ENCODE measurements at places on chromosomes 11 and 22. TPM values are rescaled to one million over a fixed set of nuclear protein-coding genes. Genes with fewer than 3 reads are reported as not detected.

The NCAM1 gene
- not detected for total RNA-seq

The NXPE4 gene
- total RNA-seq = not detected

The TSPAN4 gene
- total RNA-seq = 182 TPM

The CCDC87 gene
- total RNA-seq = 0.37 TPM

The OR52I2 gene
- total RNA-seq = not detected

The TEX54 gene
- not detected for total RNA-seq

The ZBTB16 gene
- total RNA-seq = not detected

The ANO1 gene
- total RNA-seq = not detected

The HORMAD2 gene
- total RNA-seq = 9.0 TPM

The OR2AT4 gene
- total RNA-seq = not detected

The CFL1 gene
- total RNA-seq = 1,273 TPM

The POU2AF3 gene
- not detected for total RNA-seq

The VPS37C gene
- 16.6 TPM for total RNA-seq

The PHLDB1 gene
- 32.6 TPM for total RNA-seq

The MPPED2 gene
- total RNA-seq = not detected

The PDGFB gene
- total RNA-seq = 17.1 TPM

The PTGDR2 gene
- total RNA-seq = not detected

The WNT11 gene
- total RNA-seq = 21.6 TPM

The SLC43A3 gene
- total RNA-seq = not detected
